CD4-positive, alpha-beta T cell treated with Interleukin-21 for 1 hour (primary cell): ENCODE measurements at places on chromosomes 5 and 9.

DNA sequence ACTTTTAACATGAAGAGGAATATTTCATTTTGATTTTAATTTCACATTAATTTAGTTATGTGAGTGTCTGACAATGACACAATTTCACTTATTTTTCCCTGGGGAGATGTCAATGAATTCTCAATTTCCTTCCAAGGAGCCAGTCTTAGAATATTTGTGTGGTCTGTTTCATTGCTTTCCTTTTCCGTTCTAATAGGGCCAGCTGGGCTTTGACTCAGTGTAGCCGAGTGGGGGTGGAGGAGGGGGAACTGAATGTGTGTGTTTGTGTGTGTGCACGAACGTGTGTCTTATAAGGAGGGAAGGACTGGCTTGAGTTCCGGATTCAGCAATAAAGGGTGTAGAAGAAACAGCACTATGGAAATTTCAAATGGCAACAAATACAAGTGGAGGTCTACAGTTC, 100.0 kb downstream of the BASP1 start:
- DNase-seq = no peak

GRCh38 chr9:92590377-92590776, 54.6 kb upstream of the ECM2 start:
- DNase-seq = no peak

DNA sequence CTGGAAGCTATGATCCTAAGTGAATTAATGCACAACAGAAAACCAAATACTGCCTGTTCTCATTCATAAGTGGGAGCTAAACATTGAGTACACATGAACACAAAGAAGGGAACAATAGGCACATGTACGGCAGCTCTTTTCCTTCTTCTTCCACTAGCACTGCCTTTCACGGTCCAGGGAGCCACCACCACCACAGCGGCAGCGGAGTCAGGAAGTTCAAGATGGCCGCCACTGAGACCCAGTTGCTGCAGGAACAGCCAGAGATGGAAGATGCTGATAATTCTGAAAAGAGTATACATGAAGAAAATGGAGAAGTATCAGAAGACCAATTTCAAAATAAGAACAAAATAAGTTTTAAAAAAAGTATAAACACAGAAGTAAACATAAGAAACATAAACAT, 39.5 kb upstream of the TNFSF15 start:
- no peak for DNase-seq

GRCh38 chr5:115577329-115577728, 24.9 kb downstream of the TICAM2 start:
- no peak for DNase-seq

DNA sequence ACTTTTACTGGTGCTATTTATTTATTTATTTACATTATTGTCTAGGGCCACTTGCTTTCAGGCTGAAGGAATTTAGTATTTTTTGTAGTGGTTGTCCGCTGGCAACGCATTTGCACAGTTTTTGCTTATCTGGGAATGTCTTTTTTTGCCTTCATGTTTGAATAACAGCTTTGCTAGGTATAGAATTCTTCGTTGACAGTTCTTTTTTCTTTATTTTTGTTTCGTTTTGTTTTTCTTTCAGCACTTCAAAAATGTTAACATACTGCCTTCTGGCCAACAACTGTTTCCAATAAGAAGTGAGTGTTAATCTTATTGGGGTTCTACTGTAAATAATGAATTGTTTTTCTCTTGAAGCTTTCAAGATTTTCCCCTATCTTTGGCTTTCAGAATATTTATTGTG, 252.7 kb upstream of the TARS1 start:
- DNase-seq = no peak

DNA sequence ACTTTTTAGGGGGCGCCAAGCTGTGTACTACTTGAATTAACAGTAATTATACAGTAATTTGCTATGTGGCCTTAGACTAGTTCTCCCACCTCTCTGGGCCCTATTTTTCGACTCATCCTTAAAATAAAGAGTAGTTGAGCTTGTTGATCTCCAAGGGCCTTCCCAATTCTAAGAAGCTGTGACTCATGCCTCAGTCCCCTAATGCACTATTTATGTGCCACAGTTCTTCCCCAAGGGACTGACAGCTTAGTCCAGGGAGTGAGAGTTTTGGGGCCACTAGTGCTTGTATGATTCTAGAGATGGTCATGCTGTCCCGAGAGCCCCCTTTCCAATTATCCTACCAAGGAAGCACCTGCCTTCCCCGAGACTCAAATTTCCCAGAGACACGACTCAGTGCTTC, 149.7 kb downstream of the PAPPA start:
- DNase-seq = no peak

GRCh38 chr5:116436674-116437350, 137.8 kb downstream of the SEMA6A start:
- DNase-seq = no peak

- no peak for DNase-seq
Measured at GRCh38 chr5:97297063-97297703, 114.1 kb upstream of the RIOK2 start.

DNA sequence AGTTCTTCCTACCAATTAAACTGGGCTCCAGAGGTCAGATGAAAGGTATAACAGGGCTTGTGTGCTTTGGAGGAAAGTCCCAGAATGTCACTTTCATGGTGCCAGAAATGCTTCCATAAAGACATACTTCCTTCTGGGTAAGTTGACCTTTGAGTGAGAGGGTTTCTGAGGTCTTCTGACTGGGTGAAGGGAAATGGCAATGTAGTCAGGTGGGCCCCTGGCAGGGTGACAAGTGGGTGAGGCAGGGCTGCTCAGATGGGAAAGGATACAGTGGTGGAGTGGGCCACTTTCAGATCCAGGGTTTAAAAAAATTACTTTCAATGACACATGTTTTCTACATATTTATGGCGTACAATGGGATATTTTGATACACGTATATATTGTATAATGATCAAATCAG, 136.5 kb upstream of the PITX1 start:
- no peak for DNase-seq

- DNase-seq = no peak
Measured at GRCh38 chr9:34027845-34028574, 20.7 kb downstream of the UBAP2 start.

DNA sequence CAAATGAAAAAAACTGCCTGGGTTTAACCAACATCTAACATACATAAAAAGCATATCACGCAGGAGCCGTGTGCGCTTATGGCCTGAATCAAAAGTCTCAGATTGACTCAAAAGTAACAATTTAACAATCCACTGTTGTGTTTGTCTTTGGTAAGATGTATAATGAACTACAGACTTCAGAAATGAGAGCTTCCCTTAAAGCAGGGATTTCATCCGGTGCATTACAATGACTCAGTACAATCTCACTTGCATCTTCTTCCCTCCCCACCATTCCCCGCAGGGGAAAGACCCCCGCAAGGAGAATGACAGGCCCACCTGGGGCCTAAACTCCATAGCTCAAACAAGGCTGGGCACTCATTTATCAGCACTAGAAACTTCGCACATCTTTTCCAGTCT, 1.4 kb downstream of the ZFR start:
- DNase-seq = no peak

DNA sequence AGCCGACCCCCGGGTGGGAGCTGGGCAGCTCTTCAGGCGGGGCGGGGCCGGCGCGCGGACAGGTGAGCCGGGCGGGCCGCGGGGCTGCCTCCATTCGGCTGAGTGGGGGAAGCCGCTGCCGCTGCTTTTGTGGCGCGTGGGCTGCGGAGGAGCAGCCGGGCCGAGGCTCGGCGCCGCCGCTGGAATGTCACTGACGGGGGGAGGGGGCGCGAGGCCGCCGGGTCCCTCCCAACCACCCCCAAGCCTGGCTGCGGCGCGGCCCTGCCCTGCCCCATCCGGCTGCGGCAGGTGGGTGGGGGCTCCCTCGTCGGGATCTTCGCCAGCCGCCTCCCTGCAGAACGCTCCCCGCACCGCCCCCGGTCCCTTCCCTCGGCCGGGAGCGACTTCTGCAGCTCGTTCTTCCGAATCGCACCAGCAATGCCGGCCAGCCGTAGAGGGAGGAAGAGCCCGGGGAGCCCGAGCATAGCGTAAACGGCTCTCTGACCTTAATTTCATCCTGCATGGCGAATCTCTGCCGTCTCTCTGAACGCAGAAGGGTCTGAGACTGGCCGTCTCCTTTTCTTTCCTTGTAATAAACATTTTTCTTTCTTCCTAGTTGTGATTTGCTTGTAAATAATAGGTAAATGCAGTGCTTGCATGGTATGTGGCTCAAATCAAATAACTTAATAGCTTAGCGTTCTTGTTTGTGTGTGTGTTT, 505 bp downstream of the SPTAN1 start:
- peak; percentile 59 for DNase-seq

DNA sequence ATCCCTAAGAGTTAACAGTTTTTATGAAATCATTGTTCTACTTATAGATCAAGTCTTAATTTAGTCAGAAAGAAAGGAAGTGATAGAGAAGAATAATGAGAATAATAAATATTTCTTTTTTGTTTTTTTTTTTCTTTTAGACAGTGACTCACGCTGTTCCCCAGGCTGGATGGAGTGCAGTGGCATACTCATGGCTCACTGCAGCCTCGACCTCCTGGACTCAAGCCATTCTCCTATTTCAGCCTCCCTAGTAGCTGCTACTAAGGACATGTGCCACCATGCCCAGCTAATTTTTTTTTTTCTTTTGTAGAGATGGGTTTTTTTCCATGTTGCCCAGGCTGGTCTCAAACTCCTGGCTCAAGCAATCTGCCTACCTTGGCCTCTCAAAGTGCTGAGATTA, 11.0 kb downstream of the IFNA21 start:
- DNase-seq = no peak

DNA sequence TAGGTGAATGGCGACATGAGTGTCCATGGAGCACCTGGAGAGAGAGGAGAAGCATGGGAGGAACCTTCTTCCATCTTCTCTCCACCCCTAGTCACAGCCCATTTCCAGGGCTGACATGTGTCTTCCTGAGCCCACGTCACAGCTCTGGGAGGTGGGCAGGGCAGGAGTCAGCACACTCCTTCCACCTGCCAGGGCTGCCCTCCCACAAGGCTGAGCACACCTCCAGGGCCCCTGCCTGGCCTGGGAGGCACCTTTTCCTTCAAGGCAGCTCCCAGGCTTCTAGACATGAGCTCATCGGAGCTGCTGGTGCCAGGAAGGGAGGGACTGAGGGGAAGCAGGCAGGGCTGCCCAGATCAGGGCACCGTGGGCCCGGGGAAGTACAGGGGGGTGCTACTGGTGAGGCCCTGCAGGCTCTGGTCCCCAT, 13.6 kb upstream of the SYNPO start:
- no peak for DNase-seq

- no peak for DNase-seq
Measured at GRCh38 chr5:54671681-54672080, 154.1 kb downstream of the SNX18 start.

- no peak for DNase-seq
Measured at GRCh38 chr5:115423541-115423940, 121.0 kb downstream of the FEM1C start.

DNA sequence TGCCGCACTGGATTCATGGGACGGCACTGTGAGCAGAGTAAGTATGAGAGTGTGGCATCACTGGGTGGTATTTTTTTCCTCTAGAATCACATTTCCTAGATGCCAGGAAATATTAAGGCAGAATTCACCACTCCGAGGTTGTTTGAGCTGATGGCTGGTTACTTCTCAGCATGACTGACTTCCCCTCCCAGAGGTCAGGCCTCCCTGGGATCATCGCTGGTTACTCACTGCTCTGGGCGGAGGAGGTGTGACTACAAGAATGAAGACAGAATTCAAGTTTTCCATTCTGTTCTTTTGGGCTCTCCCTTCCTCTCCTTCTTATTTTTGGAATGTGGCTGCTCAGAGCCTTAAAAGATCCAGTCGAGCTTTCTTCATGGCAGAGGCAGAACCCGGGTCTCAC, 76.6 kb upstream of the PRRC1 start:
- no peak for DNase-seq

GRCh38 chr5:177472460-177473442, 683 bp downstream of the DBN1 start:
- peak; percentile 62 for DNase-seq

- DNase-seq = no peak
Measured at GRCh38 chr5:170536525-170536924, 32.7 kb downstream of the KCNIP1 start.

- DNase-seq = peak; percentile 78
Measured at GRCh38 chr5:132063090-132063911, 2.8 kb downstream of the IL3 start.
